CD4-positive, alpha-beta T cell treated with Interleukin-6 at 100 ng/mL for 8 hours (primary cell): ENCODE measurements at places on chromosomes 12 and 14.

GRCh38 chr14:50978888-50979287 lies 34.6 kb upstream of the PYGL start:
- no peak for DNase-seq

DNA sequence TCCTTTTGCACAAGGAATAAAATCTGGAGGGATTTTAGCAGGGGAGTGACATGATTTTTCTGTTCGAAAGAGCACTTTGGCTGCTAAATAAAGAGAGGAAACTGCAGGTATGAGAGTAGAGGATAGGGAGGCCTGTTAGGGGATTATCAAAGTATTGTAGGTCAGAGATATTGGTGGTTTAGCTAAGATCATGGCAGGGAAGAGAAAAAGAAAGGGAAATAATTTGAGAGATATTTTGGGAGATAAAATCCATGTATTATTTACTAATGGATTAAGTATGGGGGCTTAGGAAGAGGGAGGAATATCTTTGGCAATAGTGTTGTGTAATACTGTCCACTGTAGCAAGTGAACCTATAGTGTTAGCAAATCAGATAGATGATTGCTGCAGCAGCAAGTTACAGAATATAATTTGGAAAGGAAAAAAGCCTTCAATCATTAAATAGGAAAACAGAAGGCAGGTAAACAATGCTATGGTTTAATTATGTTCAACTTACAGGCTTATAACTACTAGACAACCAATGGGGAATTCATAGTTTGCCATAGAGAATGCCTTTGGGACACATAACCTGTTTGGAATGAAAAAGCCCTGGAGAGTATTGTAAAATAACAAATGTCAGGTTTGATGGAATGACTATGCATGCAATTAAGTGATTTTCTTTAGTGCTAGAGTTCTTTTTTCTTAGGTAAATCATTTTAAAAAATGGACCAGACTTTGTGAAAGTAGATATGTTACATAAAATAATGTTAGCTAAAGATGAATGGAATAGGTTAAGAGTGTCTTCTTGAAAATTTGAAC lies 50.5 kb downstream of the ADIPOR2 start:
- DNase-seq = no peak

GRCh38 chr12:15897433-15897832 lies 13.7 kb upstream of the DERA start:
- no peak for DNase-seq

- peak; percentile 56 for DNase-seq
Measured at GRCh38 chr14:35416108-35416750, 11.7 kb upstream of the NFKBIA start.

DNA sequence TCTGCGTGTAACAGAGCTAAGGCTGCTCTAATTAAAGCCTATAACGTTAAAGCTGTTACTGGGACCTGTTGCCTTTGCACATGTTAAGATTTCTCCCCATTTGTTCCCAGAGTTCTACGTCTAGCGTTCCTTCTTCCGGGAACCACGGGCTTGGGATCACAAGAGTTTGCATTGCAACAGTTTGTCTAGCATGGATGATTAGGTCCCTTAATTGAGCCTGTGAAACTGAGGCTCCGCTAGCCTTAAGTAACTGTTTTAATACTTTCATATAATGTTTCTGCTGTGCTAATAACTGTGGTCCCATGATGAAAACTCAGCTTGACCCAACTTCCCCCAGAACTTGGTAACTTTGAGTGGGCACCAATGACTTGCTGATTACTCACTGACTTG lies 16.7 kb upstream of the LYZ start:
- DNase-seq = no peak

GRCh38 chr14:74618078-74618952 lies 6.3 kb upstream of the LTBP2 start:
- DNase-seq = peak; percentile 86

GRCh38 chr14:93304771-93305170 lies 28.1 kb downstream of the BTBD7 start:
- no peak for DNase-seq

GRCh38 chr12:46458500-46459102 lies 86.0 kb upstream of the SLC38A2 start:
- no peak for DNase-seq

DNA sequence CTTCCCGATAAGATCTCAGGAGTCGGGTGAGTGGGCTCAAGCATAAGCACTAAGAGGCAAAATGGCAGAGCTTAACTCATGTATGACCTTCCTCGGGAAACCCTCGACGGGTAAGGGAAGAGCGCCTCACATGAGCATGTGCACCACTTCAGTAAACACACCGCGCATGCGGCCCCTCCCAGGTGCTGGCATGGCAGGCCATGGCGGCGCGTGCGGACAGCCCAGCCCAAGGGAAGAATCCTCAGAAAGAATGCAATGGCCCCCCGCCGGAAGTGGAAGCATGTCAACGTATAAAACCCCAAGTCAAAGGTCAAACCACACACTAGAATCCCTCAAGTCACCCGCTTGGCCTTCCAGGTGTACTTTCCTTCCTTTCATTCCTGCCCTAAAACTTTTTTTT lies 6.6 kb upstream of the TNFAIP2 start:
- no peak for DNase-seq

GRCh38 chr12:124454735-124455134 lies 112.7 kb downstream of the NCOR2 start:
- no peak for DNase-seq

GRCh38 chr12:26374934-26375680 lies 179.7 kb downstream of the SSPN start:
- no peak for DNase-seq

DNA sequence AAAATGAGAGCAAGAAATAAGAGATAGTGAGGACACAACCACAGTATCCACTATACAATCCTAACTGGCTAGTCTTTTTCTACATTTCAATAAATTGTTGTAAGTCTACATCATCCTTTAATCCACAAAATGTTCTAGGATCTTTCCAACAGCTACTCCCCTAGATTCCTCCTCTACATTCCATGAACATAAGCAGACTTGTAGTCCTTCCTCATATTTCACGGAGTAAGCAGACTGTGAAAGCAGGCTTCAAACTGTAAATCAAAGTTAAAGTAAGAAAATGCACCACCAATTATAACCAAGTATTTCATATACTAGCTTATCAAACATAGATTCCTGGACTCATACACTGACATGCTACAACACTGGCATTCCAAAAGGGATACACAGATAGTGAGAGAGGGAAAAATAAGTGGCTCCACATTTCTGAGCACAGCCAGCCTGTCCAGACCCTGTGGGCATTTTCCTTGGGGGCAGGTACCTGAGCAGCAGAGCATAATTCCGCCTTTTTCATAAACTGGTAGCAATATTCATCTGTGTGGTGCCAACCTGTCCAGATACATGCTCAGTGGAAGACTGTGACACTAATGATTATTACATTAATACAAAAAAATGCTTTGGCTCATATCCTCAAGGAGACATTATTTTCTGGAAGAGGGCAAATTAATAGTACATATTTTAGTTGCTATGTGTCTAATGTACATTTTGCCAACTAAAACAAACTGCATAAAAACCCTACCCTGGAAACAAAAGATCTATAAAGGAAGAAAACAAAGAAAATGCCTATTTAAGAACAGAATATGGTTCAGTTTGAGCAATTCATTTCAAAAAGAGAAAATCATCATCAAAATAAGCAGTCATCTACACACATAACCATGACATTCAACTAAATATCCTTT lies 113.3 kb upstream of the FSCB start:
- no peak for DNase-seq

GRCh38 chr12:40216516-40217288 lies 8.1 kb upstream of the LRRK2 start:
- no peak for DNase-seq

DNA sequence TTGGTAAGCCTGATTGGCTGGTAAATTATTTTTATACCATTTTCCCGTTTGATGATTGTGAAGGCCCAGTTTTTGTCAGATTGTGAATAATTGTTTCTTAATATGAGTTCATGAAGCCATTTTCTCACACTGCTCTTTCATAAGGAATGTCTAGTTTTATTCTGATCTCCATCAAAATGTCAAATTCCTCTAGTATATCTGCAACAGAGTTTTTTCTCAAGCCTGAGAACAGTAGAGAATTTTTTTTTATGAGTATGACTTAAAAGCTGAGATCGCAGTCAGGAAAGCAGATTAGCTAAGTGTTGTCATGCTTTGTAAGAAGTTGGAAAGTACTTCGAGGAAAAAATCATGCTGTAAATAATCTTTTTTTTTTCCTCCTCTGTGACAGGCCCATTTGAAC lies 484.9 kb upstream of the ATP2B1 start:
- no peak for DNase-seq

- no peak for DNase-seq
Measured at GRCh38 chr12:30045171-30045570, 261.4 kb upstream of the TMTC1 start.

- peak; percentile 12 for DNase-seq
Measured at GRCh38 chr14:31934767-31935266, 142.3 kb upstream of the ARHGAP5 start.

DNA sequence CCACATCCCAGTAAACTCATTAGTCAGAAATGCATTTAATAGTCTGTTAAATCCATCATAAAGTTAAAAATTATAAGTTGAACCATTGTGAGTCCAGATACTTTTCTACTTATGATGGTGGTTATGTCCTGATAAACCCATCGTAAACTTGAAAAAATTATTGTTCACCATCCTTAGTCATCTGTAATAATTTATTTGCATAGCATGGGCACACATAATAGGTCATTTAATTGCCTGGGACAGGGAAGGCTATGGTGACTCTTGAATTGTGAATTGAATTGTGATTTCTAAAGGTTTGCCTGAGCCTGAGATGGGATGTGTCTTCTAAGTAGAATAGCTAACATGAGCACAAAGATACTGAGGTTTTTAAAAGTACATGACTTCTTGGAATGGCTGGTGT lies 21.5 kb downstream of the ZDHHC17 start:
- no peak for DNase-seq

DNA sequence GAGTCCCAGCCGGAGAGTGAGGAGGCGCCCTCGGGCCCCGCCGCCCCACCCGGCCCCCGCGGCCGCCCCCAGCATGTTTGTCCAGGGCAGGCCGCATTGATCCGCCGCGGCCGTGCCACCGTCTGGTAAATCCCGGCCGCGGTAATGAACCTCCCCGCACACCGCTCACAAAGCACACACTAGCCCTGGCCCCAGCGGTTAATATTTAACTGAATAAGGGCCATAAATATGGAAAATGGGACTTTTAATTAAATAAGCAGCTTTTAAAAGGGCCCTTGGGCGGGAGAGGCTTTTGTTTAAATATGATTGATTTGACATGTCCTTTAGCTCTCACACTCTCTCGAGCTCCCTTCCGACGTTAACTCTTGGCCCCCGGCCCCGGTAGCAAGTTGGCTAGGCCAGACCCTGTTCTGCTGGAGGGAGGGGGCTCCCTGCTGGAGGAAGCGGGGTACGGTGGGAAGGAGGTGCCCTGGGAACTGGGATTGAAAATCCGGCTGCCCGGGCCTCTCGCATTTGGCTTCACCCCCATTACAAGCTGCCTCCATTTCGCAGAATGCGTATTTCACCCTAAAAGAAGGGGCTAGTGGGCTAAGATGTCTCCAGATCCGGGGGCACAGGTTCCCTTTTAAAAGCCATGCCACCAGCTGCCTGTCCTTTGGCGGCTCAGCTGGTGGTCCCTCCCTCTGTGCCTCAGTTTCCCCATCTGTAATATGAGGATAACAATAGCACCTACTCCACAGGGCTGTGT lies 199.8 kb downstream of the RBM19 start:
- DNase-seq = no peak

- no peak for DNase-seq
Measured at GRCh38 chr14:49778421-49778820, 10.5 kb downstream of the KLHDC2 start.

GRCh38 chr12:114726092-114726710 lies 42.2 kb upstream of the TBX3 start:
- no peak for DNase-seq

DNA sequence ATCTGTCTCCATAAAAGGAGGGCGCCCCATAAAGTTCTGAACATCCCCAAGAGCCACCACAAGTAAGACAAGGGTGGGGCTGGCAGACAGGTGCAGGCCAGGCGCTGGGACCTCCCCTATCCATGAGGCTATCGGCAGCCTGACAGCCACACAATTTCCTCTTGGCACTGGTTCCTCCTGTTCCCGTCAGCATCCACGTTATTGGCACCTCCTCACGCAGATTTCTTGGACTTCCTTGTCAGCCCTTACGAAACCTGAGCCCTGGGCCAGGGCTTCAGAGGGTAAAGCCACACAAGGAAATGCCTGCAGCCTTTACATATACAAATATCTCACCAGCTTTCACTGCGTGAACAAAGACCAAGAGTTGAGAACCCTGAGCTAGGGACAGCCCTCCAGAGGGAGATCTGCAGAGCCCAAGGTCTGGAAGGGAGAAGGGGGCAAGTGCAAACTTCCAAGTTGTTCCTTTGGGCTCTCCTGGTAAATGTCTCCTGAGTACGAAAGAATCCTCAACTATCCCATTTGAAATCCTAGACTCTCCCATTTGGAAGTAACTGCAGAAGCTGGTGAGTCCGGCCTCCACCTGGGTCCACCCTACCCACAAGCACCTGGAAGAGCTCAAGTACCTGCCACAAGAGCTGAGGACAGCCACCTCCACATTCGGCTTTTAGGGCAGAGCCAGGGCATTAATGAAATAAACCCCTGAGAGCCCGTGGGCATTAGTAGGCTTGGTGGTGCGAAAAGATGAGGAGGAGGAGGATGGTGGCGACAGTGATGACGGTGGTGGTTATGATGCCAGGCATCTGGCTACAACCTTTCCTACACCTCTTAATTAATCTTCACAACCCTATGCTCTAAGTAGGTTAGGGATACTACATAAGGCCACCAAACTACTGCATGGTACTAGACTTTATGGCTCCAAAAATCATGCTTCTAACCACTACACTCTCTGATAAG lies 5.5 kb upstream of the TC2N start:
- DNase-seq = peak; percentile 78

- DNase-seq = no peak
Measured at GRCh38 chr12:106584104-106585064, 1.6 kb downstream of the RFX4 start.

GRCh38 chr12:29216266-29216665 lies 67.2 kb downstream of the FAR2 start:
- DNase-seq = no peak

GRCh38 chr12:108361606-108362005 lies 22.5 kb upstream of the CMKLR1 start:
- DNase-seq = no peak

- DNase-seq = no peak
Measured at GRCh38 chr14:87497301-87497700, 495.7 kb downstream of the GALC start.

- no peak for DNase-seq
Measured at GRCh38 chr12:105622846-105623736, 292.6 kb downstream of the C12orf75 start.

- DNase-seq = no peak
Measured at GRCh38 chr12:6375269-6376078, at the start of gene SCNN1A. SCNN1A (minus strand) TSS chr12:6375563; CDS start chr12:6374783, 780 bp downstream.

- no peak for DNase-seq
Measured at GRCh38 chr12:105523164-105524057, 192.9 kb downstream of the C12orf75 start.

GRCh38 chr14:103734081-103734888 lies 18.7 kb downstream of the ZFYVE21 start:
- DNase-seq = no peak

DNA sequence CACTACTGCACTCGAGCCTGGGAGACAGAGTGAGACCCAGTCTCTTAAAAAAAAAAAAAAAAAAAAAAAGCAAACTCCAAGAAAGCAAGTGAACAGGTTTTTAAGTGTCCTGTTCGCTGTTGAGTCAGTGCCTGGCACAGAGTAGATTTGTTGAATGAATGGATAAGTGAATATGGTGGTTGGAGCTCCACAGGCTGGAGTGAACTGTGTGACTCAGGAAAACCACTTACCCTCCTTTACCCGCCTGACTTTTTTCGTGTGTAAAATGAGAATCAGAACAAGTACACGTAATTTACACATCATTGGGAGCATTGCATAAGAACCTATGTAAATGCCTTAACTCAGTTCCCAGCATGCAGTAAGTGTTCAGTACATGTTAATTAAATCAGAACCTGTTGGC lies 24.0 kb upstream of the ESRRB start:
- no peak for DNase-seq
